Sciatic nerve (tissue), 2 donors: ENCODE measurements at places on chromosomes 1 and 21. TPM values are rescaled to one million over a fixed set of nuclear protein-coding genes. Genes with fewer than 3 reads are reported as not detected.

DNA sequence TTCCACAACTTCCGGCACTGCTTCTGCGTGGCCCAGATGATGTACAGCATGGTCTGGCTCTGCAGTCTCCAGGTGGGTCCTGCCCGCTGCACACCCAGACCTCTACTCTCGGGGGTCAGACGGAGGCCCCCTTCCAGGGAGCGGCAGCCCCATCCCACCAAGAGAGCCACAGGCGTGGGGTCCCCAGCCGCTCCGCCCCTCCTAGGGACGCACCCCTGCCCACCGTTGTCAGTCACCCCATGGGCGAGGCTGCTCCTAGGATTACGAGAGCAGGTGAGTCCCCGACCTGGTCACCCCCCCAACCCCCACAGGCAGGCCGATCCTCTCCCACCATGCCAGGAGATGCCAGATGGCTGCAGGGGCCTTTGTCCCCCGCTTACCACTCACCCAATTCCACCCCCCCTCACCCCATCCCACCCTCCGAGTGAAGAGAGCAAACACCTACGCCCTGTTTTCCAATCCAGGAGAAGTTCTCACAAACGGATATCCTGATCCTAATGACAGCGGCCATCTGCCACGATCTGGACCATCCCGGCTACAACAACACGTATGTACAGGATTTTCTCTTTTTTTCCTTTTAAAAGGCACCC, 107.0 kb downstream of the PDE9A start:
- no peak for DNase-seq

DNA sequence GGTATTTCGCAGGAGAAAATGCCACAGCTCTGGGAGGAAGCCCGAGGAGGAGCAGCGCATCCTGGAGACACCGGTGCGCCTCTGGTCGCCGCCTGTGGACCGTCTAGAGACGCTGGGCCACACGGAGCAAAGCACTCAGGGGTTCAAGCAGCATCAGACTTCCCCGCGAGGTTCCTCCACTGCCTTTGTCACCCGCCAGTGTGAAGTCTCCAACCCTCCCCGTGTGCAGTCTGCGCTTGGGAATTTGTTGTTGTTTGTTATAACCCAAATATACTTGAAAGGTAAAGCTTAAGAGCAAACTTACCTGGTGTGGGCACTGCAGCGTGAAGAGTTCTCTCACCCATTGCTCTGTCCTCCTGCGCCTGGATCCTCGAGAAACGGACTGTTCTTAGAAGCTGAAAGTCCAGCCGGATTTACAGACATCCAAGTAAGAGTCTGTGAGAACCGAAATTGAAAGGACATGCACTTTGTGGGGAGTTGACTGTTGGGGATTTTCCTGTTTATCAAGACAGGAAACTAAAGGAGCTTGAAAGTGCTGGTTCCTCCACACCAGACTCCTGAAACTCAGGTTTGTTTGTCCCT, at the start of gene GBP4:
Gene GBP4 (minus strand): TSS at position 452 of the 582 bp plus-strand sequence. CDS start 108 bp downstream, at position 344.
- peak; percentile 64 for DNase-seq

DNA sequence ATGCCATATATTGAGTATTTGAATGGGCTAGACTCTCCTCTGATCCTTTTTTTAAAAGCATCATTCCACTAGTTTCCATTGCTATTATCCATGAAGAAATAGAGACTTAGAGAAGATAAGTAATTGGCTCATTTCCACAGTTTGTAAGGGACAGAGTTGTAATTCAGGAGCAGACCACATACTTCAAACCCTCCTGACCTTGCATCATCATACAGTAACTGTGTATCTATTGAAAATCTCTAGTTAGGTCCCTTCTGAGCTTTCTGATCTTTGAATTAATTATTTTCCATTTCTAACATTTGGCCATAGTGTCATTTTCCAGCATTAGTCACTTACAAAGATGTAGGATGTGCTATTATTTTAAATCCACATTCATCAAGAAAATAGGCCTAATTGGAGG, 386.5 kb upstream of the ST6GALNAC5 start:
- DNase-seq = no peak

DNA sequence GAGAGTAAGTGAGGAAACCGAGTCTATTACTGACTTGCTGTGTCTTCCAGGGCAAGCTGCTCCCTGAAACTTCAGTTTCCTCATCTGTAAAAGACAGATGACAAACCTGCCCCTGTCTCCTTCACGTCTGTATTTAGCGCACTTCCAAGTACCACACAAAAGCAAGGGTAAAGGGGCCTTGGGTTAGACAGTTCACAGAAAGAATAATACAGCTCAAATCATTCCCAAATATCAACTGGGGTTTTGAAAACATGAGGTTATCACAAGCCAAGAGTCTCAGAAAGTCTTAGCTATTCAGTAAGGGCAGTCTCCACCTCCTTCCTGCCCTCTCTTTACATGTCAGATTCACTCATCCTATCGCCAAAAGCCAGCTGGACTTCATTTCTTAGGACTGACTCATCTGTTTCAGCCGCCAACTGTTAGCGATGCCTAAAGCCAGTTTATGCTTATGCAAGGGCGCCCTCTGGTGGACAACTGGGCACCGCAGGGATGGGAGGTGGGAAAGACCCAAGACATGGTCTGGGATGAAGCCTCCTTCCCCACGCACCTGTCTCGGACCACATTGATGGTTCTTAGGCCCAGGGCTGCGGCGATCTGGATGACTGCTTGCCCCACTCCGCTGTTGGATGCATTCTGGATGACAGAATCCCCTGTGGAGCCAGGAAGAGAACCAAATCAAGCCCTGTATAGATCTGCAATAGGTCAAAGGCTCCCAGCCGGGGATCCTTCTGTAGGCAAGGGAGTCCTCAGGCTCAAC, 21.1 kb upstream of the SRSF4 start:
- peak; percentile 99 for DNase-seq

DNA sequence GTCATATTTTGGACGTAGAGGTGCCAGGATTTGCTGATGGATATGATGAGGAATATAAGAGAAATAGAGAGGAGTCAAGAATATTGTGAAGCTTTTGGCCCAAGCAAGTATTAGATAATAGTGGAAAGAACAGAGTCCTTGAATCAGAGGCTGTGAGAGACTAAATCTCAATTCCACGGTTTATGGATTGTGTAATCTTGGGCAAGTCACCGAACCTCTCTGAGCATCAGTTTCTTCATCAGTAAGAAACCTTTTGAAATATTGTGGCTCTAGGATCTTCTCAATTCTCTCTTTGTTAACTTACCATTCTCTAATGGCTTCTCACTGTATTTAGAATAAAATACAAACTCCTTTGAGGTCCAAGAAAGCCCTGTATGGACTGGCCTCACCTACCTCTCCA, 77.6 kb downstream of the RPS6KA1 start:
- DNase-seq = no peak

- peak; percentile 58 for DNase-seq
These were observed 5.6 kb downstream of the HYI start for GRCh38 chr1:43447891-43448708.

GRCh38 chr1:31753707-31754349, 10.3 kb downstream of the ADGRB2 start:
- peak; percentile 74 for DNase-seq

DNA sequence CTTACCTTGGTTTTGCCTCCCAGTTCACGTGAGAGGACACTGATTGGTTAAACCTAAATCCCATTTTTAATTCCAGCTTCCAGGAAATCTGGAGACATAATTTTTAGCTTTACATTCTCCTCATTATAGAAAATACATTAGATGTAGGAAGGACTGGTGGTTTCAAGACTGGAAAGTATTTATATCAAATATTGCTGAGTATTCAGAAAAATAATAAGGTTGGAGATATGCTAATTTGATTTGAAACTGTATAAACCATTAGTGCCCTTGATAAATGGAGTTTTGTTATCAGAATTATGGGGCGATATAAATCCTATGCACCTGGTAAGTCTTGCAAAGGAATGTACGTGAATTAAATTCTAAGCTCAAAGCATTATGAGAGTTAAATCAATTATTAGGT, 218.0 kb upstream of the ADGRL4 start:
- DNase-seq = no peak

DNA sequence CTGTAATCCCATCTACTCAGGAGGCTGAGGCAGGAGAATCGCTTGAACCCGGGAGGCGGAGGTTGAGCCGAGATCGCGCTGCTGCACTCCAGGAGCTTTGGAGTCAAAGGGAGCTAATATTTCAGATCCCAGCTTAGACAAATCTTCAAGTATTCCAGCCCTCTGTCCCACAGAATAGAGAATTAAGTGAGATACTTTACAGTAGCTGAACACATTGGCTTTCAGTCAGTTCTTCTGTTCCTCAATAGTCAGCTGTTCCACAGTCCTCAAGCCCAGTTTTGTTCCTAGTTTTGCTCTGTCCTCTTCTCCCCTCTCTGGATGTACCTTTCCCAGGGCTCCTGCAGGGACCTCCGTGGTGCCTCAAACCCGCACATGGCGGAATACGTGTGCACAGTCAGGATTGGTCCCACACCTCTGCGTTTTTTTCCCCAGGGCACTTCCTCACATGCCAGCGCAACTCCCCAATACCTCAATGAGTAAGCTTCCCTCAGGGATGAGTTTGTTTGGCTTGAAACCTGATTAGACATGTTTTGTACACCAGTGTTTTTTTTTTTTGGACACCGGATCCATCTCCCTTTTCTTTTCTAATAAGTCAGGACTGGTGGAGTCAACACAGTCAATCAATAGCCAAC, 1.2 kb downstream of the MFN2 start:
- DNase-seq = no peak

DNA sequence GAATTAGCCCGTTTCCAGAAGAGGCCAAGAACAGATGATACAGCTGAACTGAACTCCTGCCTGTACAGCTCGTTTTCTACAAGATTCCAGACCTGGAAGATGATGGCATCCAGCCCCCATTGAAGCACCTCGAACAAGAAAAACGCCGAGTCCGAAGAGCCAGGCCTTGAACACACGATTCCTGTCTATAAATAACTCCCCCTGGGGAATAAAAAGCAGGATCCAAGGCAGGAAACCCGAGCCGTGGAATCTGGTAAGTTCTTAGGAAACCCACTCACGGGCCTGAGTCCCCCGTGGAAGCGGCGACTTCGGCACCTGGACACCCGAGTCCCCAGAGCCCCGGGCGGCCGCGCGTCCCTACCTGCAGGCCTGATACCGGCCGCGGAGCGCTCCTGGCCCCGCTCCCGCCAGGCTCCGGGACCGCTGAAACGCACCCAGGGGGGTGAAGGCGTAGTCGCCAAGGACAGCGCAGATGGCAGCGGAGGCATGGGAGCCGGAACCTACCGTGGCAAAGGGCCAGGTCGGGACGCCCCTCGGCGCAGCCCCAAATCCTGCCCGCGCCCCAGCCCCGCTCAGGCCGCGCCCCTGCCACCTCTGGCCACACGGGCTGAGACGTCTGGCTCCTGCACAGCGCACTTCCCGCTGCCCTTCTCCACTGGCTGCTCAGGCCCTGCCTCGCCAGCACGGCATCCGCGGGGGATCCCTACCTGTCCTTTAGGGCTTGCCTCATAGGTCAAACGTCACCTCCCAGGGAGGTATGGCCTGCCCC, 14.0 kb upstream of the HLCS start:
- DNase-seq = peak; percentile 61

DNA sequence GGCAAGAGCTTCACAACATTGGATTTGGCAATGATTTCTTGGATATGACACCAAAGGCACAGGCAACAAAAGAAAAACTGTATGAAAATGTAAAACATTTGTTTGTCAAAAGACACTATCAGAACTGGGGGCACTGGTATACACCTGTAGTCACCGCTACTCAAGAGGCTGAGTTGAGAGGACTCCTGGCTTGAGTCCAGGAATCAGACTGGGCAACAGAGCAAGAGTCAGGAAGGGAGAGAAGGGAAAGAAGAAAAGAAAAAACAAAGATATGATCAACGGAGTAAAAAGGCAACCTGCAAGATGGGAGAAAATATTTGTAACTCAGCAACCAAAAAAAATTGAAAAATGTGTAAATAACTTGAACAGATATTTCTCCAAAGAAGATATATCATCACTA, 6.0 kb upstream of the TUT4 start:
- DNase-seq = no peak

The PRDM15 gene
- 10.0 TPM for total RNA-seq

The HJV gene
- total RNA-seq = not detected

The C1orf87 gene
- total RNA-seq = not detected

The DCLRE1B gene
- 5.3 TPM for total RNA-seq

The KAZN gene
- total RNA-seq = 37.2 TPM

The OR6N2 gene
- total RNA-seq = not detected

The CADM3 gene
- 207 TPM for total RNA-seq

The ZBTB48 gene
- 28.9 TPM for total RNA-seq
